ENCODE measurements at places on chromosomes 11 and 22.

- no peak for DNase-seq
These were observed 32.1 kb downstream of the EHF start for GRCh38 chr11:34653031-34653430.

GRCh38 chr11:98862169-98862568 is 158.6 kb upstream of the CNTN5 start:
- no peak for DNase-seq

DNA sequence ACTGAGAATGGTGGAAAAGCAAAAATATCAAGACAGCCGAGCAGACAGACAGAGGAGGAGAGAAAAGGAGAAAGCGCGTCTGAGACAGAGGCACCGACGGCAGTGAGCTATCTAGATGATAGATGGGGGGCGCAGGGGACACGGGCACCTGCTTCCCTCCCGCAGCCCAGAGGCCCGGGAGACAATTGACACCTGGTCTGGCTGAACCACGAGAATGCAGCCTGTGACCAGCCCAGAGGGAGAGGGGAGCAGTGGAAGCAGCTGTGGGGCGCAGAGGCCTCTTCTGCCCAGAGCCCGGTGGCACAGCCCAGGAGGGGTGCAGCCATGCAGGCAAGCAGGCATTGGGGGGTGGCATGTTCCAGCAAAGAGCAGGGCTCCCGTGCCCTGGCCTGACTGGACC is 48.2 kb downstream of the ELFN2 start:
- DNase-seq = no peak

GRCh38 chr22:45237065-45237990 is 3.4 kb downstream of the KIAA0930 start:
- DNase-seq = no peak

DNA sequence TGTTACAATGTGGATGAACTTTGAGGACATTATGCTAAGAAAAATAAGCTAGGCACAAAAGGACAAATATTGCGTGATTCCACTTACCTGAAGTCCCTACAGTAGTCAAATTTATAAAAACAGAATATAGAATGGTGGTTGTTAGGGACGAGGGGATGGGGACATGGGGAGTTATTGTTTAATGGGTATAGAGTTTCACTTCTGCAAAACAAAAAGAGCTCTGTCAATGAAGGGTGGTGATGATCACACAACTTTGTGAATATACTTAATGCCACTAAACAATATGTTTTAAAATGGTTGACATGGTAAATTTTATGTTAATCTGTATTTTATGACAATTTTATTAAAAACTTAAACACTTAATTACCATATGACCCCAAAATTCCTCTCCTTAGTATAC is 26.1 kb downstream of the INTS4 start:
- no peak for DNase-seq

- no peak for DNase-seq
These were observed 3.3 kb downstream of the FTH1 start for GRCh38 chr11:61964058-61964665.

- no peak for DNase-seq
These were observed 434.1 kb upstream of the FAT3 start for GRCh38 chr11:91790346-91791170.

DNA sequence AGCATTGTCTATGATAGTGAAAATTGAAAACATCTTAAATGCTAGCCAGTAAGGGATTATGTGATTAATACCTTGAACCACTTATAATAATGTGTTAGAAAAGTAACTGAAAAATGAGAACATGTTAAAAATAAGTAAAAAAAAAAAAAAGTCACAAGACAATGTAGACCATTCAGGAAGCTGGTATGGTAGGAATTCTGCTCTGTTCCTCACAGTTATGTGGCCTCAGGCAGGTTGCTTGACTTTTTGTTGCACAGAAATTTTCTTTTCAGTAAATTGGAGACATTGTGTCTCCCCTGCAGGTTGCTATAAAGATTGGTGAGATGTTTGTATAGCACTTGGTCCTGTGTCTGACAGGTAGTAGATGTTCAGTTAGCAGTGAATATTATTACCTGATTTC is 17.3 kb upstream of the PLET1 start:
- no peak for DNase-seq

- DNase-seq = peak; percentile 84
These were observed 499.3 kb upstream of the TENM4 start for GRCh38 chr11:79940165-79940564.

- no peak for DNase-seq
These were observed 233.0 kb downstream of the FAM76B start for GRCh38 chr11:95556342-95557163.
